GM23338 (cell line): ENCODE measurements at places on chromosomes 16 and 17. TPM values are rescaled to one million over a fixed set of nuclear protein-coding genes. Genes with fewer than 3 reads are reported as not detected.

Gene KRTAP4-9
- total RNA-seq: not detected in 2 replicates

Gene HOXB4
- total RNA-seq: not detected in 2 replicates

Gene GPR139
- 1.8 and 2.3 TPM in 2 replicates for total RNA-seq

DNA sequence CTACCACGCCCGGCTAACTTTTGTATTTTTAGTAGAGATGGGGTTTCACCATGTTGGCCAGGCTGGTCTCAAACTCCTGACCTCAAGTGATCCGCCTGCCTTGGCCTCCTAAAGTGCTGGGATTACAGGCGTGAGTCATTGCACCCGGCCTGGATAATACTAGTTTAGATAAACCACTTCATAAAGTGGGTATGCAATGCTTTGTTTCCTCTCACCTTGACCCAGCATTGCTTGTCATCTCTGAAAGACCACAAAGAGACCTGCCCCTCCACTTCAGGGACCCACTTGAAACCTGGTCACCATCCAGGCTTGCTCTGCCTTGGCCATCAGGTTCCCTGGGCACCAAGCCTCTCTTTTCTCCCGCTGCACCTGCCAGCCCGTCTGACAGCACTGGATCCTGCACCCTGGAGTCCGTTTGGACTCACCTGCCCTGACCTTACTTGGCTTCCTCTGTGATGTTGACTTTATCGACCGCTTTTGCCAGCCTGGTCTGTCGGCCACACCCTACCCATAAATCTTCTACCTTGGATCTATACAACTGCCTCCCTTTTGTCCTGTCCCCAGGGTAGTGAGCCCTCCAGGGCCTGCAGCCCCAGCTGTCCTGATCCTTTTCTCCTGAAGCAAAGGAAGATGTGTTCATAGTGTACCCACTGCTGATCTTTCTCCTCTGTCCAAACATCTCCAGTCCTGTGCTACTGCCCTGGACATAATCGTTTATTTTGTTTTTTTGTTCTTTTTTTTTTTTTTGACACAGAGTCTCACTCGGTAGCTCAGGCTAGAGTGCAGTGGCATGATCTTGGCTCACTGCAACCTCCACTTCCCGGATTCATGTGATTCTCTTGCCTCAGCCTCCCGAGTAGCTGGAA is 12.7 kb upstream of the ZG16 start:
- DNase-seq: no peak

DNA sequence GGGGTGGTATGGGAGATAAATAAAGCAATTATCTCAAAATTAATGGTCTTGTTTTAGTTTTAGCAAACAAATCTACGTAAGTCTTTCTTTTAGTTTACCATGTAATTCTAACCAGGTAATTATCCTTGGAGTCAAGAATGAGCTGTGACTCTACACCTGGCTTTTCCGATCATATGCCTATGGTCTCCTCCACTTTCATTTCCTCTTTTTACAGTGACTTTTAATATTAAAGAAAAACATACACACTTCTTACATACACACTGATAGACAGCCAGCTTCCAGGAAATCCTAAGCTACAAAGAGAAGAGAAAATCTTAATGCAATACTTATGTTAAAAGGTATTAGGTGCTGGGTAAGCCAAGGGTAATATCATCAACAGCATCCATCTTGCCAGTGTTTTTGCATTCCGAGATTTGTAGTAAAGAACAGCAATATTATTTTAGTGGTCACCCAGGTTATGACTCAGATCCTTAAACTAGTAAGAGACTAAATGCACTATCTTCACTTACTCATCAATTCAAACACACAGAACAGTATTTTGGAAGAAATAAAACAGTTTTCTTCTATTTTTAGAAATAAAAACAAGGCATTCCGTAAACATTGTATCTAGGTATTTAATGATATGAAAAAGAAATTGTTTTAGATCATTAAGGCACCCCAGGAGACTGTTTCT is 4.4 kb upstream of the IRX5 start:
- DNase-seq: no peak

DNA sequence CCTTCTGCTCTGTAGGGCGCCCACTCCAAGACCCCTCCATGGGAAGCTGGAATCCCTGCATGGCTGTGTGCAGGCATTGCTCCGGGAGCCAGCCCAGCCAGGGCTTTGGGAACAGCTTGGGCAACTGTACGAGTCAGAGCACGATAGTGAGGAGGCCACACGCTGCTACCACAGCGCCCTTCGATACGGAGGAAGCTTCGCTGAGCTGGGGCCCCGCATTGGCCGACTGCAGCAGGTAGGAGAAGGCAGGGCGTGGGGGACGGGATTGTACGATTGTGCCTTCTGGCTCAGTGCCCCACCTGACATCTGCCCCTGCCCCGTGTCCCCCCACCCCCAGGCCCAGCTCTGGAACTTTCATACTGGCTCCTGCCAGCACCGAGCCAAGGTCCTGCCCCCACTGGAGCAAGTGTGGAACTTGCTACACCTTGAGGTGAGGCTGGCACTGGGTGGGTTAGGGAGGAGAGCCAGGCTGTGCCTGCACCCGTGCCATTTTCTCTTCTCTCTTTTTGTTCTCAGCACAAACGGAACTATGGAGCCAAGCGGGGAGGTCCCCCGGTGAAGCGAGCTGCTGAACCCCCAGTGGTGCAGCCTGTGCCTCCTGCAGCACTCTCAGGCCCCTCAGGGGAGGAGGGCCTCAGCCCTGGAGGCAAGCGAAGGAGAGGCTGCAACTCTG is 8.7 kb upstream of the TMEM88 start:
- DNase-seq: no peak

- DNase-seq: no peak
These were observed 8.2 kb downstream of the PIP4K2B start for GRCh38 chr17:38791162-38791561.

- no peak for DNase-seq
These were observed 196.8 kb downstream of the PHKB start for GRCh38 chr16:47657977-47658376.

DNA sequence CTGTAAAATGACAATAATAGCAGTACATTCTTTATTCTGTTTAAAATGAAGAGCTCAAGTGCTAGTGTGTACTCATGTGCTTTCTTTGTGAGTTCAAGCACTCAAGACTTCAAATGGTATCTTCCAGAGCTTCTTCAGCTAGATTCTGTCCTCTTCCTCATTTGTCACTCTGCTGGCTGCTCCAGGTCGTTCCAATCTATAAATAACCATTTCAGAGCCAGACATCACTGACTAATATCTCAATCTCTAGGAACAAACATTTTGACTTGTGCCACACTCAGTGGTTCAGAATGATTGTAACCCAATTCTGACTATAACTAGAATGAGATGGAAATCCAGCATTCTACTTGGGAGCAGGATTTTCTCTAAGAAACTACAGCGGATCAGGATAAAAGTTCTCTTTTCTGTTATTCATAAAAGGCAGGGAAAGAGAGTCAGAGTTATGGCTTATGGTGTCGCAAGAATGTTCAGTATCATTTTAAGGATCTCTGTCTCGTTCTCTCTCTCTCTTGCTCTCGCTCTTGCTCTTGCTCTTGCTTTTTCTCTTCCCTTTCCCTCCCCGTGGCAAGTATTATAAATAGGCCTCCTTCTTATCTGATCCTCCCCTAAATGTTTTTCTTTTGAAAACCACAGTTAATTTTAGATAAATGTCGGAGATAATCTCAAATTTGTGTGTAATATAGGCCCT is 116.3 kb upstream of the MAF start:
- DNase-seq: no peak

- DNase-seq: no peak
These were observed 135.1 kb downstream of the SKAP1 start for GRCh38 chr17:48294806-48295361.

DNA sequence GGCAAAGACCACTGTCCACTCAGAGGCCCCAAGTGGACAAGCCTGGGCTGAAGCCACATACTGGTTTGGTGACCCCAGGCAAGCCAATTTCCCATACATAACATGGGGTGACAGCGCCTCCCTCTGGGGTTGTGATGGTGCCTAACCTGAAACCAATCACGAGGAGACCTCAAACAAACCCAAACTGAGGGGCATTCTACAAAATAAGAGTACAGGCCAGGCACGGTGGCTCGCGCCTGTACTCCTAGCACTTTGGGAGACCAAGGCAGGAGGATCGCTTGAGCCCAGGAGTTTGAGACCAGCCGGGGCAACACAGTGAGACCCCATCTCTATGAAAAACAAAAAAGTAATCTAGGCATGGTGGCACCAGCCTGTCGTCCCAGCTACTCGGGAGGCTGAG is 3.6 kb downstream of the P2RX5 start:
- DNase-seq: peak; percentile 65

DNA sequence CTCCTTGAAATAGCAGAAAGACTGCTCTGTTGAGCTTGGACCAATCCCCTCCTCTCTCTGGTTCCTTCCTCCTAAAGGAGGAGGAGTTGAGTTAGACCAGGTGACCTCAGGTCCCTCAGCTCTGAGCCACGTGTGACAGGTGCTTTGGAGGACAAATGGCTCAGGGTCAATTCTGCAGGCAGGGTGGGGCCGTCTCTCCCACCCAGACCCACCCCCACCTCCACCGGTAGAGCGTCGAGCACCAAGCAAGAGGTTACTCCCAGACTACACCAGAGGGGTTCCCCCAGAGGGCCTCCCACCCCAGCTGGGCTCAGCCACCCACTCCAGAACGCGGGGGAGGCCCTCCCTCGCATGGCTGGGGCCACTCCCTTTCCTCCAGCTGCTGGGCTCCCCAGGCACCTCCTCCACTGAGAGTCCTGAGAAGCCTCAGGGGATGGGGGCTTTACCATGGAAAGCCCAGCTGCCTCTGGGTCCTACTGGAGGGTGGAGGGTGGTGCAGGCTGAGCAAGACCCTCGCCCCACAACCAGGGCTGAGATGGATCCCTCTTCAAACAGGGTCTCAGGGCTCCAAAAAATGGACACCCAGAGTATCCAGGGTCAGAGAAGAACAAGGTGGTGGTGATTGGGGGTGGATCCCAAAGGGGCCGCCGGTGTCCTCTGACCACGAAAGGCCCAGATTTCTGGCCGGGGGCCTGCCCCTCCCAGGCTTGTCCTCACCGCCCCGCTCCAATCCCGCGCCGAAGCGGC is 7.6 kb downstream of the MYO1C start:
- DNase-seq: peak; percentile 81

DNA sequence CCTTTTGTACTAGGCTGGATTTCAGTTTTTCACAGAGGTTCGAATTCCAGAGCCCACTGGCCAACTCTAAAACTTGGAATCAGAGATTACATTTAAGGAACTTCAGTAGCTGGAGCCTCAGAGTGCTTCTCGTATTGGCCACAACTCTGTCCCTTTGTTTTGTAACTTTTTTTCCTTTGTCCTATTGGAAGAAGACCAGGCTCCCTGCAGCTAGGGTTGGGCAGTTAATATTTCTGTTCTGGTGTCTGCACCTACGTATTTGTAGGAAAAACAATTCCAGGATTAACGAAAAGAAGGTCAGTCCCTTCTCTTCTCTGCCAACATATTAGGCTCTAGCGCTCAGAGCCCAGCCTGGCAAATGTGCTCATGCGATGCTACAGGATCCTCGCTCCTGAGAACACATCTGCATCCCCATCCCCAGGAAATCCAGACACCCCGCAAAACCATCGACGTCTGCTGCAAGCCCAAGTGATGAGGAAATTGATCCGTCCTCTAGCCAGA is 1.9 kb downstream of the CDH11 start:
- peak; percentile 50 for DNase-seq

DNA sequence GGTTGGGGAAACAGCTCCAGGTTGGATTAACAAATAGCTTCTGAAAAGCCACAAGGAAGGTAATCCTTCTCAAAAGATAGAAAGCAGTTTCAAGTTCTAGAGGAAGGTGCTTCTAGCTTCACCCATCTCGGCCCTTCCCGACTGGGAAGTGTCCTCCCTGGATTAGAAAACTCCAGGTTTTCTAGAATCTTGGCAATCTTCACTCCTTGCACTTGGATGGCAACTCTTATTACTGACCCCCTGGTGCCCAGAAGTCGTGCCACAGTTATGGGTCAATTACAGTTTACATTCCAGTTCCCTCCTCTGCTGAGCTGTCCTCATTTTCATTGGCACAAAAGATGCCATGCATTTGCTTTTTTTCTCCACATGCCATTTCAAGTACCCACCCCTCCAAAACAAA is 65.6 kb downstream of the SMG6 start:
- DNase-seq: no peak

DNA sequence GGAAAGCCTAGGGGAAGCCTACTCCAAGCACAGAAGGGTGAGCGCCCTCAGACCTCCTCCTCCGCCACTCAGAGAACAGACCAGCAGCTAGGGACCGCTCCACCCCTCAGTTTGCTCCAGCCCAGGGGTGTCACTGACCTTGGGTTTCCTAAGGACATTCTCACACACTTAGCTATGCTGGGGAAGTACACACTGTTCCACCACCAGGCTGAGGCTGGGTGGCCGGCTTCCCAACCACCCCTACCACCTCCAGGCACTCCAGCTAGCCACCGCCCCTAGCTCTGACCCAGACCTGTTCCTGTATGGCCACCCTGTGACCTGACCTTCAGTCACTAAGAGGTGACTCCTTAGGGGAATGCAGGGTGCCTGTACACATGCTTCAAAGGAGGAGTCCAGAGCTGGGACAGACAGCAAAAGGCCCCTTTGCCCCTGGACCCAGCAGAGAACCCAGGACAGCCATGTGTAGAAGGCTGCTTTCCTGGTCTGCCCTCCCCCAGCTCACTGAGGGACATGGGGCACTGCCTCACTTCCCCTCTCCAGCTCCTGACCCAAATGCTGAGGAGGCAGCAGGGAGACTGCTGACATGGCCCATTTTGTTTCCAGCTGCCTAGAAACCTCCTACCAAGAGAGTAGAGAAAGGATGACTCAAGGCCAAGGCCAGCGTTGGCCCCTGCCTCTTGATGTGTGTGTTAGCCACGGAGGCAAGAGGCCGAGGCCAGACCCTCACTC is 6.7 kb downstream of the HSPB9 start:
- no peak for DNase-seq
